Left lung (tissue), 14 donors: ENCODE measurements at places on chromosomes 4 and X. TPM values are rescaled to one million over a fixed set of nuclear protein-coding genes. Genes with fewer than 3 reads are reported as not detected.

DNA sequence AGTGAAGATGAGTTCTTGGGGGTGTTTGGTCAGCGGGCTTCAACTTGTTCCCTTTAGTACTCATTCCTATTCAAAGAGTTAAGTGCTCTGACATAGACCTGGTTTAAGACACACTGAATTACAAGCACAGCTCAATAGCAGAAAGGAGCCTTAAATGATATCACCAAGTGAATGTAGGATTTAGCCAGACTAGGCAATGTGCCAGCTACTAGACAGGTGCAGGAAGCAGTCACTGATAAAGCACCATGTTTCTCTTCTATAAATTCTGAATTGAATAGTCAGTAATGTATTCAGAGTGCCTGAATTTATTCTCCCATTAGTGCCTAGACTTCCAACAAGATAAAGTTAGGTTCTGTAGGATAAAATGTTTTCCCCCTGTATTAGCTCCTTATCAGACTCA, 63.6 kb downstream of the ASB9 start:
- no peak for DNase-seq

Gene MAGEB2
- polyA plus RNA-seq, result not detected

Gene EPHA5
- polyA plus RNA-seq, result 0.08 TPM

DNA sequence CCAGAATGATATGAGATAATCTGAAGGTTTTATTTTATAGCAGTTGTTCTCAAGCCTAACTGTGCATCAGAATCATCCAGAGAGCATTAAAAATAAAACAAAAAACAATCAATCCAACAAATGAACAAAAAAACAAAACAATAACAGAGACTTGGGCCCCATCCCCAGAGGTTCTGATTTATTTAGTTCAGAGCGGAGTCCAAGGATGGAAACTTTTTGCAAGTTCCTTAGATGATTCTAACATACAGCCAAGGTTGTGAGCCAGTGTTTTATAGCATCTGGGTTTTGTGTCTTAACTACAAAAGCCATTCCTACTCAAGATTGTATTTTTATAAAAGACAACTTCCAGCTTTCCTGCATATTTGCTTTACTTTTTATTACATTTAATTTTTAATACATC, 59.4 kb upstream of the GRPR start:
- DNase-seq, result no peak

DNA sequence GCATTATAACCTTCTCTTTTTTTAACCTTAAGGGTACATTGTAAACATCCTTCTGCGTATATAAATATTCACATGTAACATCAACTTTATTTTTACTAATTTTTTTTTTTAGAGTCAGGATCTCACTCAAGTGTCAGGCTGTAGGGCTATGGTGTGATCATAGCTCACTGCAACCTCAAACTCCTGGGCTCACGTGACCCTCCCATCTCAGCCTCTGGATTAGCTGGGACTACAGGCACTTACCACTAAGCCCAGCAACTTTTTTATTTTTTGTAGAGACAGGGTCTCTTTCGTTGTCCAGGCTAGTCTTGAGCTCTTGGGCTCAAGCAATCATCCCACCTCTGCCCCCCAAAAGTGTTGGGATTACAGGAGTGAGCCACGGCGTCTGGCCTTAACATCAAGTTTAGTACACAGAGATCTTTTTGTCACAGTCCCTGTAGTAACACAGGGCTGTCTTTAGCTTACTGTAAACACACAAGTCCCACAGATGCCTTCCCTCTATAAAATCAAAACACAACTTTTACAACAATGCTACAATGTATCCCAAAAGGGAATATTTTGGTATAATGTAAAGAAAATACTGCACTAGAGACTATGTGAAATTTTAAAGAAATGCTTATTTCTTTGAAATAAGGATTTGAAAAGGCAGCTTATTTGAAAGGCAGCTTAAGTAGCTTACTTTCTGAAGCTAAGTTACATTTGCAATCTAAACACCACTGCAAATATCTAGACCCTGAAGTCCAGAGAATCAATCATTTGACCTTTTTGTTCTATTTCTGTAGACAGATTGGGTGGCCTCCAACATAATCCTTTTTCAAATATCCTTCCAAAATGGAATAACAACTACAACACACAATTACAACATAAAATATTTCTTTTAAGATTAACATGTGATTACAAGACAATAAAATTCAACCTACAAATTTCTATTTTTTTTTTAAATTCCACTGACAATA, 116.0 kb downstream of the APBB2 start:
- no peak for DNase-seq

DNA sequence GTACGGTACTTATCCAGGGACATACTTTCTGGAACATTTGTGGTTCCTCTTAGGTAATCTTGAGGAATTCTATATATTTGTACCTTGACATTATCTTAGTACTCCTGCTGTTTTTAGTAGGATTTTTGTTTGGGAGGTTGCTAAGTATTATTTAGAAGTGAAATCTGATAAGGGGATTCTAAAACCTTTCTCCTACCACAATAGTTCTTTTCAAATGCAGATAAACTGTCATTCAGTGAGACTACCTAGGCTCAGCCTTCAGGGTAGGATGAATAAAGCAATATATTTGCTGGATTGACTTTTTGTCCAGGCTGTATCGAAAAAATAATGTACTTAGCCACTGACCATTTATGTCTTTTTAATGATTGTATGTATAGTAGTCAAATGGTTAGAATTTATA, 25.4 kb downstream of the DIAPH2 start:
- no peak for DNase-seq

Gene C4orf50
- not detected for polyA plus RNA-seq
